Activated CD4-positive, alpha-beta T cell treated with anti-CD3 and anti-CD28 coated beads, Interleukin-2, amount 10 ng/mL, durations not matched to agents 24 days and 14 days (primary cell): ENCODE measurements at places on chromosomes 1 and 21.

DNA sequence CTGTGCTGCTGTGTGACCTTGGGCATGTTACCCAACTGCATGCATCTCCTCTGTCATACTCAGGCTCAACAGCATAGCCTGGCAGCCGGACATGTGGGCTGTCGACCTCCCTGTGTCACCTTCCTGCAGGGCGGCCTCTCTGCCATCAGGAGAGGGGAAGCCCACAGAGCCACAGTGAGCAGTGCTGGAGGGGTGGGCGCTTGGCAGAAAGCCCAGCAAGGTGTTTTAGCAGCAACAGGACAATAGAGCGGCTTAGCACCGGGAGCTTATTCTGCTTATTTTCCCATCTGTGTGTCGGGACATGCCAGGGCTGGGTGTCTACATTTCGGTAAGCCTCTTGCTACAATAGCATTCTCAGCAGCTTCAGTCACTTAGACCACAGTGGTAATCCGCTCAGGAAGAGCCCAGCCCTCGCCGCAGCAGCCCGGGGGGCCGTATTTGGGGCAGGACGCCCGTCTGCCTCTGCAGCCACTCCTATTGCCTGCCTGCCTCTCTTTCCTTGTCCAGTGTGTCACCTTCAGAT lies 22.8 kb upstream of the CDK18 start:
- no peak for DNase-seq

DNA sequence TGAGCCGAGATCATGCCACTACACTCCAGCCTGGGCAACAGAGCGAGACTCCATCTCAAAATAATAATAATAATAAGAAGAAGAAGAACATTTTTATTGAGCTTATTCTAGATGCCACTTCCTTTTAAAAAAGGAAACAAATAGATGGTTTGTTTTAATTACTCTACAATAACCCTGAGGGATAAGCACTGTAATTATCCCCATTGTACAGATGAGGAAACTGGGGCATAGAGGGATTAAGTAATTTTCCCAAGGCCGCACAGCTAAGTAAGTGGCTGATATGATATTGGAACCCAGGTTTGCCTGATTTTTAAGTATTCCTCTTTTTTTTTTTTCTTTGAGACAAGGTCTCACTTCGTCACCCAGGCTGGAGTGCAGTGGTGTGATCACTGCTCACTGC lies 58.5 kb upstream of the LRIG2 start:
- DNase-seq: no peak

DNA sequence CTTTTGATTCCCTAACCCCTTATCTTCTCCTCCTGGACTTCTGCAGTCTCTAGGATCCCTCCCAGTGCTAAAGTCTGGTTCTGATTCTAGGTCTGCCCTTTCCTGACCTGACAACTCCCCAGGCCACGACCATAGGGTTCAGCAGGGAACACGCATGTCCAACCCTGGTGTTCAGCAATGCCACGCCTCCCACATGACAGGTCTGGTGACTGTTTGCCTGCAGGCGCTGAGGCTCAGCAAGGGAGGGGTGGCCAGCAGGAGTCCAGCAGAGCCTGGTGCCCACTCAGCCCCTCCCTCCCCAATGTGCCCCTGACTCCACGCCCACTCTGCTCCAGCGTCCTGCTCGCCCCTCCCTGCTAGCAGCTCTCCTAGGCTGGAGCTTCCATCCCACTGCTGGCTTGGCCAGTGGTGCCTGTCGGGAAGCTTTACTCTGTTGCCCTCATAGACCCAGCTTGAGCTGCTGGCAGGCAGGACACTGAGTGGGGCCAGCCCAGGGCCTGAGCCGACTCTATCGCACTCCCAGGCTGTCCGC lies 17.3 kb downstream of the SLC9A1 start:
- no peak for DNase-seq

DNA sequence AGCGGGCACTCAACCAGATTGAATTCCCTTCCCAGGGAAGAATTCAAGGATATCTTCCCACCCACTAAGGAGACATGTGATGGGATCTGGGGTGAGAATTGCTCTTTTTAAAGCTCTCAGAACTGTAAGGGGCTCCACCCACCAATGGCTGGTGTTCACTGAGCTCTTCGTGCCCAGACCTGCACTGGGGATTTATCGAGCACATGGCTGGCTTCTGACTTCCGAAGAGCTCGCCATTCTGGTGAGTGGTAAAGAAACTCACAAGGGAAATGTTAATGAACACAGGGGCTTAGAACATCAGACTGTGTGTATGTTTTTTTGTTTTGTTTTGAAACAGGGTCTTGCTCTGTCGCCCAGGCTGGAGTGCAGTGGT lies 9.8 kb downstream of the PADI3 start:
- no peak for DNase-seq

DNA sequence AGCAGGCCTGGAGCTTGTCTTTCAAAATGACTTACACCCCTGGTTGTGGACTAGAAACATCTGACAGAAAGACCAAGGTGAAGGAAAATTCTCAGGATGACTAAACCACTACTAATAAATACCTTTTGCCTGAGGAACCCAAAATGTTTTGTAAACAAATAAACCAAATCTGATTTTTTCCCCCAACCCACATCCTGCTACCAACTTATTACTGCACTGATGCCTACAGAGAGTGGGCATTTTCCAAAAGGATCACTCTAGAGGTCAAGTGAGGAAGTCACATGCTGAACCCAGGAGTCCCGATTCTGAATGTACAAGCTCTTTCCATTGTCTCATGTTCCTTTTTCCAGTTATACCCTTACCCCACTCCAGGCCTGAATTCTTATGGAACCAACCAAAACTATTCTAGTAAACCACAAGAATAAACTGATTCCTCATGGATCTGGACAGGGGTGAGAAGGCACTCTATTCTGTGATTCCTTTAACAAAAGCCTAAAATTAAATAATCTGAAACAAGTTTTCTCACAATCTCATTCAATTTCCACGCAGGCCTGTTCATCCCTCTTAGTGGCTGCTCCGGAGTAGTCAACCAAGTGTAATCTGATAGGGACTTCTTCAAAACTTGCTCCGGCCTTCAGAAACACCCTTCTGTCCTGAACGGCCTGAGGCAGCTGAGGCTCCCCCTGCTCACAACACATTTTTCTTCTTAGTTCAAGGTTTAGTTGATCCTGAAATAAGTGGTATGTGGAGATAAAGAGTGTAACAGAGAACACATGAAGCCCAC lies 1.4 kb downstream of the PI4KB start:
- no peak for DNase-seq

DNA sequence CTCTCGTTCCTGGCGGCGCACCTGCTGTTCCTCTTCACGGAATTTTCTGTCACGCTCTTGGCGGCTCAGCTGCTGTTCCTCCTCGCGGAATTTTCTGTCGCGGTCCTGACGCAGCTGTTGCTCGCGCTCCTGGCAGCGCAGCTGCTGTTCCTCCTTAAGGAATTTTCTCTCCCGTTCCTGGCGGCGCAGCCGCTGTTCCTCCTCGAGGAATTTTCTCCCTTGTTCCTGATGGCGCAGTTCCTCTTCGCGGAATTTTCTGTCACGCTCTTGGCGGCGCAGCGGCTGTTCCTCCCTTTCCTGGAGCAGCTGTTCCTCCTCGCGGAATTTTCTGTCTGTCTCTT lies 6.4 kb downstream of the TCHH start:
- DNase-seq: no peak

- DNase-seq: no peak
Measured at GRCh38 chr21:17900990-17901385, 81.8 kb upstream of the C21orf91 start.

DNA sequence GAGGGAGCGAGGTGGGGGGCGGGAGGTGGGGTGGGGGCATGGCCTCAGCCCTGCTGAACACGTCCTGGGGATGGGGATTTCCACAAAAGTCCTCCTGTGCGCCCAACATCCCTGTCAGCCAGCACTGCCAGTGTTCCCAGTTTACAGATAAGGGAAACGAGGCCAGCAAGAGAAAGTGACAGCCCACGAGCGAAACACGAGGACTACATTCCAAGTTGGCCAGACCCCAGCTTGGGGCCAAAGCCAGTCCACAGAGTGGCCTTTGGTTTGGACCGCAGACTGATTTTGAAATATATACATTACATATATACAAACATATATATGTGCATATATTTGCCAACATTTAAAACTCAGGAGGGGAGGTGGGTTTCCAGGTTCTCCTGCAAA lies 5.0 kb downstream of the FBXO2 start:
- no peak for DNase-seq

- DNase-seq: peak; percentile 91
Measured at GRCh38 chr1:156860113-156860627, 495 bp upstream of the NTRK1 start.

GRCh38 chr1:247992986-247993385 lies 20.5 kb upstream of the OR2L5 start:
- no peak for DNase-seq

- DNase-seq: no peak
Measured at GRCh38 chr1:59986516-59987310, 60.1 kb upstream of the CYP2J2 start.

DNA sequence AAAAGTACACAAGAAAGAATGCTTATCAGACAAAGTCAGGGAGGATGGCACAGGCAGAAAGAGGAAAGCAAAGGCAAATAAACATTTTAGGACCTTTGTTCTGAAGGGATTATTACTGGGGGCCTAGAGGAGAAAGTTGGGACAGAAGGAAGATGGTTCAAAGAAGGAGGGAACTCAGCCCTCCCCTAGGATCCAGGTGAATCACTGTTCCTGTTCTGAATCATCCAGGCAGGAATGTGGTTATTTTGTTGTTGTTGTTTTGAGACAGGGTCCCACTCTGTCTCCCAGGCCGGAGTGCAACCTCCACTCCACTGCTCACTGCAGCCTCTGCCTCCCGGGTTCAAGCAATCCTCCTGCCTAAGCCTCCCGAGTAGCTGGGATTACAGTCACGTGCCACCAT lies 38.5 kb upstream of the PSEN2 start:
- DNase-seq: no peak

- peak; percentile 39 for DNase-seq
Measured at GRCh38 chr1:30407865-30408580, 315.4 kb downstream of the MATN1 start.

DNA sequence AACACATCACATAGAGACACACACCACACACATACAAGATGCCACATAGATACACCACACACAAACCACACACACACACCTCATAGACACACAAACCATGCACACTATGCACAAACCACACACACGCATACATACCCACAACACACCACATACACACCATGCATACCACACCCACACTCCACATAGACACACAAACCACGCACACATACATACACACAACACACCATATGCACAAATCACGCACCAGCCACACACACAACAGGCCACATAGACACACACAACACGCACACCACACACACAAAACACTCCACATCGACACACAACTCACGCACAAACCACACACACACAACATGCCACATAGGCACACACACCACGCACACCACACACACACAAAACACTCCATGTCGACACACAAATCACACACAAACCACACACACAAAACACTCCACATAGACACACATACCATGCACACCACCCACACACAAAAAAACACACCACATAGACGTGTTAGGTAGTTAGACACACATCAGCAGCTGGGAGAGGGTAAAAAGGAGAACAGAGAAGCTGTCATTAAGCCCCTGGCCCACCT lies 49.5 kb upstream of the SLC19A1 start:
- DNase-seq: no peak

DNA sequence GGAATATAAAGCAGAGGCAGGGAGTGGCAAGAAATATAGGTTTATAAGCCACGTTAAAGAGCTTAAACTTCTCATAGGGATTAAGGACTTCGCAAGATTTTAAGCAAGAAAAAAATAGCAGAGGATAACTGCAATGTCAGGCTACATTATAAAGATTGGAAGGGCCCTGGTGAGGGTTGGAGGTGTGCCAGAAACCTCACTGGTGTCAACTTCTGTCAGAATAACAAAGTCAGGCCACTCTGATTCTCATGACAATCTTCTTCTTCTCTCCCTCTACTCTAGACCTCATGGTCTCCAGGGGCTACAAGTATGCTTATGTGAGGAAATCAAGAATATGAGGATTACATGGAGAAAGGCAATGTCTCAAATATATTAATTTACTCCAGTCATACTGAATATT lies 32.6 kb upstream of the FMO2 start:
- no peak for DNase-seq

DNA sequence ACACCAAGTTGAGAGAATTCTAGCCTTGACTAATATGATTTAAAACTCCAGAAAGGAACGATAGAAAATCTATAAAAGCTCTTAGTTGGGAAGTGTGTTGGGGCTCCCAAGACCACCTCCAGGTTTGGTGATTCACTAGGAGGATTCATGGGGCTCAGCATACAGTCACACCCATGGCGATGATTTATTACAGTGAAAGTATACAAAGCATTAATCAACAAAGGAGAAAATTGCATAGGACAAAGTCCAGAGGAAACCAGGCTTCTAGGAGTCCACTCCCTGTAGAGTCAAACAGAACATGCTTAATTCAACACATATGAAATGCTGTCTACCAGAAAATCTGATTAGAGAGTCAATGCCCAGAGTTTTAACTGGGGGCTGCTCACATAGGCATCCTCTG lies 4.8 kb downstream of the CDCA8 start:
- DNase-seq: no peak

DNA sequence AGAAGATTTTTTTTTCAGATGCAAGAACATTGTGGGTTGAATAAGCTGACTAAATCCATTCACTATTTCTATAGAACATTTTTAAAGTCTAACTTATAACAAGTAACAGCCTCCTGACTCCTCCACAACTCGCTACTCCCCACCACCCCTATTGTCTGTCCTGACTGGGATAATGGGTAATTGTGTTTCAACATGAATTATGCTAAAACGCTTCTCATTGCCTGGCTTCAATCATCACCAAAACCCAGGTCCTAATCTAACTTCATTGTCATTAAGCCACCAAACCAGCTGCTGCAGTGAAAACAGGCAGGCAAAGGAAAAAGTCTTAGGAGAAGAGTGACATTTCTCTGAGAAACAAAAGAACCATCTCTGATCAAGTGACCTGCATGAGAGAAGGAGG lies 30.0 kb downstream of the TNR start:
- DNase-seq: no peak

- no peak for DNase-seq
Measured at GRCh38 chr1:245901565-245901964, 605.5 kb downstream of the SMYD3 start.

DNA sequence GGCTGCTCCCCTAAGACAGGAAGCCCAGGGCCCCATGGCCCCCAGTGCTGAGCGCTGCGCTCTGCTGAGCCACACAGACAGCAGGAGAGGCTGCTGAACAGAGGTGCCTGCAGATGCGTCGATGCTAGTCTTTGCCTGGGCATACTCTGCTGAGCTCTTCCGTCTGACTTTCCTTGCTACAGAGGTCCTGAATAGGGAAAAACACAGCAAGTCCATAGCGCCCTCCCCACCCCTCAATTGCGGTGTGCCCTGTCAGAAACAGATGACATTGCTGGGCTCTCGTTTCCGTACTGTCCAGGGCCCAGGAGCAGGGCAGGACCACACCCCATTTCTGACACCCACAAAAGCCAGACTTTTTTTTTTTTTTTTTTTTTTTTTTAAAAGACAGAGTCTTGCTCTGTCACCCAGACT lies 252.5 kb downstream of the SDCCAG8 start:
- DNase-seq: no peak

DNA sequence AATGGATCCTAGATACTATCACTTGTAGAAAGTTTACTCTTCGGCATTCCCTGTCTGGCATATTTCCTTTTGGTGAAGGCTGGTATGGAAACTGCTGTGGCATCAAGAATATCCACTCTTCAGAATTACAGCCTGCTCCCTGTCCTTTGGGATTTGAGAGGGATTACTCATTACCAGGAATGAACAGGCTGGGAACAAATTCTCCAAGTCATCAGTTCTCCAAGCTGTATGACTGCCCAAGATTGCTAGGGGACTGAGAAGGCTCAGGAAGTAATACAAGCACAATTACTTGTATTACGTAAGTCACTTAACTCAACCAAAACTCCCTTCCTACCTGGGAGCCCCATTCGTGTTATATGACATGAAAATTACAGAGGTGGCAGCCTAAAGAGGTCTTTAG lies 49.6 kb downstream of the CD58 start:
- no peak for DNase-seq
